ENCODE measurements at places on chromosomes 12 and 14.

DNA sequence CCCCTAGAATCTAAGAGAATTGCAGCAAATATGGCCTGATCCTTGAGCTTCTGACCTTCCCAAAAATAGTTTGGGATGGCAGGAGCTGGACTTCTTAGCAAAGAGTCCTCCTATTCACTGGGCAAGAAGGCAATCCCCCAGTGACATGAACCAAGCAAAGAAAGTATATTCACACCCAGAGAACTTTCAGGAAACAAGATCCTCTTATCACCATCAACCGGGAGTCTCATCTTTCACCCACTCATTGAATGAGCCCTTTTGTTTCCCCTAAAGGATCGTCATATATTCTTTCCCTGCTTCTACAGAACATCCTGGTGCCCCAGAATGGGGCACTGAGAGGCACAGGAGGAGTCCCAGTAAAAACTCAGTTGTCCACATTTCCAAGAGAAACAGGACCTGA is 19.7 kb downstream of the SPTB start:
- no peak for DNase-seq

- DNase-seq = peak; percentile 92
These were observed 12.2 kb upstream of the TUBA1A start for GRCh38 chr12:49200919-49201594.

DNA sequence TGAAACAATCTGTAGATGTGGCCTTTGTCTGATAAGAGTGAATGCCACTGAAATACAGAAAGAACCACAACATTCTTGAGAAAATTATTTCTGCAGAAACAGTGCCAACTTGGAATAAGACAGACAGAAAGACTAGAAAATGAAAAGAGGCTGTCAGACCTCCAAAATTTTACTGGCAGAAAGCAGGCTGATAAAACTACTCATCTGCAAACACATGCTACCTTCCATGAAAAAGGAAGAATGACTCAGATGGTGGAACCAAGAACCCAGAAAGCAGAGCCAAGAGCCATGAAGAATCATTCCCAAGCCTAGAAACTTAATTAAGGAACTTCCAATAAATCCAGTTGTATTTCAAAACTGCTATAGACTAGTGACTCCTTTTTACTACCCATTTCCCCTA is 31.9 kb upstream of the OSBPL8 start:
- DNase-seq = peak; percentile 52

- no peak for DNase-seq
These were observed 165.1 kb downstream of the GXYLT1 start for GRCh38 chr12:41979574-41979973.

DNA sequence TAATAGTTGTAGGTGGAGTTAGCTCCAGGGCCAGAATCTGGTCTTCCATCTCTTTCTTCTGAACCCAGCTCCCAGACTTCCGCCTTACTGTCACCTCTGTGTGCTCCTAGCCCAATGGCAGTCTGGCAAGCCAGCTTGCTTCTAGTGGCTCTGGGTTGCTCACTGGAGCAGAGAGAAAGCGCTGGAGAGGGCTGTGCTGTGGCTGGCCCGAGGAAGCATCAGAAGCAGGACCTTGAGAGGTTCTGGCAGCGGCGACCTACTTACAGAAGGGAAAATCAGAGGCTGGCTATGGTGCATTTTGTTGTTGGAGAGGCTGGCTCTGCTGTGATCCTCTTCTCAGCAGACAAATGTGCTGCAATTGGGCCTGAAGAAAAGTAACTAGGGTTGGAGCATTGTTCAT is 28.6 kb downstream of the KCNA5 start:
- DNase-seq = no peak

- no peak for DNase-seq
These were observed 58.5 kb upstream of the HIF1A start for GRCh38 chr14:61636779-61637178.

- DNase-seq = no peak
These were observed 16.7 kb downstream of the HMGA2 start for GRCh38 chr12:65840793-65841670.

GRCh38 chr12:84315926-84316325 is 596.7 kb downstream of the SLC6A15 start:
- DNase-seq = no peak

DNA sequence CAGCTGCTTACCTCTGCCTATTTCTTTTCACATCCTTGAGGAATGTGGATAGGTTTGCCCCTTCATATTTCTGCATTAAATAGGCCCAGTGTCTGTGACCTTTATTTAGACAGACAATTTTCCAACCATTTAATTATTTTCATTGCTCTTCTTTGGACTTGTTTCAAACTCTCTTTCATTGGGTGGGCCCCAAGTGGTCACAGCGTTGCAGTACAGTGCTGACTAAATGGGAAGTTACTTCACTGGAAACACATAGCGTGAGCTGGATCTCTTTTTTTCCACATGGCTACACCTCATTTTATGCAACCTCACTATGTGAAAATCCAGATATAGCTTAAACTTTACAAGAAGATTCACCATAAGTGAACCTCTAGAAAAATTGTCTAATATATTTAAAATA is 438.9 kb downstream of the ADAMTS20 start:
- peak; percentile 56 for DNase-seq

Data from choroid plexus epithelial cell (primary cell).